Karpas-422 (cell line): ENCODE measurements at places on chromosomes 5 and 9. TPM values are rescaled to one million over a fixed set of nuclear protein-coding genes. Genes with fewer than 3 reads are reported as not detected.
A peak's percentile ranks its signal among the peaks of the same experiment; 100 is the strongest.

The DEPDC1B gene
- 17.9 and 22.7 TPM in 2 replicates for total RNA-seq

The ORM2 gene
- total RNA-seq = not detected in 2 replicates

The PRR16 gene
- not detected in 2 replicates for total RNA-seq

The LCN1 gene
- total RNA-seq = not detected in 2 replicates

- peak; percentile 73 for DNase-seq
Measured at GRCh38 chr9:121463026-121463807, 36.4 kb downstream of the GGTA1 start.

- no peak for DNase-seq
Measured at GRCh38 chr9:127562279-127562796, 49.7 kb upstream of the STXBP1 start.

DNA sequence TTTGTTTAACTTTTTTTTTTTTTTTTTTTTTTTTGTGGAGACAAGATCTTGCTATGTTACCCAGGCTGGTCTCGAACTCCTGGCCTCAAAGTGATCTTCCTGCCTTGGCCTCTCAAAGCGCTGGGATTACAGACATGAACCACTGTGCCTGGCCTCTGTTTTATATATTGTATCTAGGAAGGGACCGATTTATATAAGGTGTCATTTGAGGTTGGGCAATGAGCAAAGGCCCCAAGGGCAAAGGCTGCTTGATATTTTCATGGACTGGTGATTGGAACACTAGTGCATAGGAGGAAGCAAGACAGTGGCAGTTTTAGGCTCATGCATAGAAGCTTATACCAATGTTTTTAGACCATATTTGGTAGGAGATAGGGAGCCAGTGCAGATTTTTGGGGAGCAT lies 3.2 kb downstream of the SLC26A2 start:
- DNase-seq = no peak

- no peak for DNase-seq
Measured at GRCh38 chr5:133611357-133612248, 738 bp downstream of the FSTL4 start.
